ENCODE measurements at places on chromosomes 3 and 15.

GRCh38 chr3:7745711-7746110, 755.9 kb upstream of the LMCD1 start:
- DNase-seq = no peak

DNA sequence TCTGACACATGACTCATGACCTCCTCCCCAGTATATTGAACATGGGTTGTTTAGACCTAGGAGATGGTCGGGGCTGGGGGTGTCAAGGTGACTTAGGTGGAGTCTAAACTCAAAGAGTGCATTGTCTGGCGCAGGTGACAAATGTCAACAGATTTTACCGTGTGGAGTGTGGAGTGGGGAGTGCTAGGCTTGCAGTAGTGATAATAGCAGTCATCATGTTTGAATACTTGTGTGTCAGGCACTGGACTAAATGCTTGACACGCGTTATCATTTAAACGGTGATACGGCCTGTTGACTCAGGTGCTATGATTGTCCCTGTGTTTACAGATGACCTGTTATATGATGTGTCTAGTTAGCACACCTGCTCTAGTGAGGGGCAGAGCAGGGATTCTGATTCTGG, 30.8 kb downstream of the MUC20 start:
- DNase-seq = no peak

- DNase-seq = no peak
These were observed 14.0 kb downstream of the RYK start for GRCh38 chr3:134236505-134237170.

DNA sequence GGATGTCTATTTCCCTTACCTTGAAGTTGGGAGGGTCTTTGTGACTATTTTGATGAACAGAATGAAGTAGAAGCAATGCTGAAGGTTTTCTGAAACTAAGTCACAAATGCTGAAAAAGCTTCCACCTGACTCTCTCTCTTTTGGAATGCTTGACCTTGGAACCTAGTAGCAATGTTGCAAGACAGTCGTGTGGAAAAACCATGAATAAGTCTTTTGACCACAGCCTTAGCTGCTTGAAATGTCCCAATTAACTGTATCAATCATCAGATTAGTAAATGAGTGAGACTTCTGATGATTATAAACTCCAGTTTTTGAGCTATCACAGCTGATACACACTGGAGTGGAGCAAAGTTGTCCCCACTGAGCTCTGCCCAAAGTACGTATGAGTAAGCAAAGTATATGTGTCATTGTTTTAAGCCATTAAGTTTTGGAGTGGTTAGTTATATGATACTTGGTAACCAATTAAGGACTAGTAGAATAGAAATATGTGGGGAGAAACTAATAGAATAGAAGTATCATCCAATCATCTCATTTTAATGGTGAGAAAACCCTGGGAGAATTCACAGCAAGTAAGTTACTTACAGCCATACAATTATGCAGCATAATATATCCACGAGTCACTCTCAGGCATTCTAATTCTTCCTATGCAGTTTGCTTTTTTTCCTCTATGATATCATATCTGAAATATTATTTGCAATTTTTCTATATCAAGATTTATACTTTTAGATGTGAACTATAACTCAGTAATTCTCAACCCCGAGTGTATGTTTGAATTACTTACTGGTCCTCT, 1010.6 kb downstream of the ROBO2 start:
- no peak for DNase-seq

GRCh38 chr3:16236856-16237393, 27.8 kb downstream of the DPH3 start:
- DNase-seq = no peak

- no peak for DNase-seq
These were observed 419.8 kb upstream of the NR2F2 start for GRCh38 chr15:95910643-95911212.

- no peak for DNase-seq
These were observed 210.8 kb downstream of the CHST2 start for GRCh38 chr3:143330296-143330868.

DNA sequence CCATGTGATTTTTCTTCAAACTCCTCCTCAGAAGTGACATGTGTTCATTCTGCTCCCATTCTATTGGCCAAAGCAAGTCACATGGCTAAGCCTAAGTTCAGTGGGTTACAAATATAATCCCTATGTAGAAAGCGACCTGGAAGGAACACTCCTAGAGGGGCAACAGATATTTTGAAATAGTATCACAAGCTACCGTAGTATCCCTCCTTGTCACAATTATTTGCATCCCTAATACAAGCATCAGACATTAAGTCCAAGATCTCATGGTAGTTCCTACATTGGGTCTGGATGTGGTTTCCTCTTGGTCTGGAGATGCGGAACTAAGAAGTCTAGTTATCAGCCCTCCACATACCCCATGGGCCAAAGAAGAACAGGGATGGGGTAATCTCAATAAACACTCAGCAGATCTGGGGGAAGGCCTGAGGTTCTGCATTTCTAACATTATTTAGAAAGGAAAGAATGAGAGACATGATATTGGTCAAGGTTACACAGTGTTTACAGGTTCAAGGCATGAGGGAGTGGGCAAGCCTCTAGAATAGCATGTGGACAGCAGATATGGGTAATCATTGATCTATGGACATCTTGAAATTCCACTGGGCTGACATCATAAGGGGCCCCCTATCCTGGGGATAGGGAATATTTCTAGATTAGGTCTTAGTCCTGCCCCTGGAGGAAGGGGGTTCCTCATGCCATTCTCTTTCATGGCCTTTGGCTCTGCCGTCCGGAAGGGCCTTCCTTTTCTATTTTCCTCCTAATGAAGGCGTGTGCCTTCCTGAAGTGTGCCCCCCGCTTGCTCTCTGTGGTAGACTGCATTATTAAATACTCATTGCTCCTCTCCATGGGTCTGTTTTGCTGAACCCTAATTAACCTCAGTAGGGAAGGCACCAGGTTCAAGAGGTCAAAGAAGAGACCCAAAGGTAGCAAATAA, 17.8 kb upstream of the ABHD2 start:
- DNase-seq = no peak

All from GM04504 (cell line).